Spleen (tissue), 13 donors: ENCODE measurements at places on chromosomes 12 and 14. TPM values are rescaled to one million over a fixed set of nuclear protein-coding genes. Genes with fewer than 3 reads are reported as not detected.

Gene GLIPR1L2
- 0.77 TPM for polyA plus RNA-seq

Gene STAC3
- 10.4 TPM for polyA plus RNA-seq

- H3K4me1 ChIP-seq, result no peaks in the 10 kb centered on the region
- DNase-seq, result no peak
- no peak overlapping the region for H3K4me3 ChIP-seq
- no peak overlapping the region for H3K27ac ChIP-seq
- H3K36me3 ChIP-seq, result no peaks in the 10 kb centered on the region
These were observed 423.6 kb downstream of the BTG1 start for GRCh38 chr12:91722072-91722471.

DNA sequence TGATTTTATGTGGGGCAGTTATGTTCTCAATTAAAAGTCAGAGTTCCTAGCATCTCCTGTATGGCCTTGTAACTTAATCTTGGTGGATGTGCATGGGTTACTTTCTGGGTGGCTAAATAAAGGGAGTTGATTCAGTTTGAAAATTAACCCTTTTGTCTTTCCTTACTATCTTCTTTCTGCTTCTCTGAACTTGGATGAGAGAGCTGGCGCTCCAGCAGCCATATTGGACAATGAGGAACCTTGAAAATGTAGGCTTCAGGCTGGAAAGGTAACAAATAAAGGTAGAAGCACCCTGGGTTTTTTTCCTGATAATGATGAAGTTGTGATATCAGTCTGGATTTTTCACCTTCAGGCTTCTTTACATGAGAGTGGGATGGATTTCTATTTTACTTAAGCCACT is 714.1 kb upstream of the TMEM132C start:
- no peak overlapping the region for H3K4me3 ChIP-seq
- no peak overlapping the region for H3K27ac ChIP-seq
- no peaks in the 10 kb centered on the region for H3K36me3 ChIP-seq
- no peak for DNase-seq
